ELR (cell line): ENCODE measurements at places on chromosomes 13 and 19.

- DNase-seq: no peak
These were observed 24.1 kb downstream of the RRAS start for GRCh38 chr19:49615861-49616260.

DNA sequence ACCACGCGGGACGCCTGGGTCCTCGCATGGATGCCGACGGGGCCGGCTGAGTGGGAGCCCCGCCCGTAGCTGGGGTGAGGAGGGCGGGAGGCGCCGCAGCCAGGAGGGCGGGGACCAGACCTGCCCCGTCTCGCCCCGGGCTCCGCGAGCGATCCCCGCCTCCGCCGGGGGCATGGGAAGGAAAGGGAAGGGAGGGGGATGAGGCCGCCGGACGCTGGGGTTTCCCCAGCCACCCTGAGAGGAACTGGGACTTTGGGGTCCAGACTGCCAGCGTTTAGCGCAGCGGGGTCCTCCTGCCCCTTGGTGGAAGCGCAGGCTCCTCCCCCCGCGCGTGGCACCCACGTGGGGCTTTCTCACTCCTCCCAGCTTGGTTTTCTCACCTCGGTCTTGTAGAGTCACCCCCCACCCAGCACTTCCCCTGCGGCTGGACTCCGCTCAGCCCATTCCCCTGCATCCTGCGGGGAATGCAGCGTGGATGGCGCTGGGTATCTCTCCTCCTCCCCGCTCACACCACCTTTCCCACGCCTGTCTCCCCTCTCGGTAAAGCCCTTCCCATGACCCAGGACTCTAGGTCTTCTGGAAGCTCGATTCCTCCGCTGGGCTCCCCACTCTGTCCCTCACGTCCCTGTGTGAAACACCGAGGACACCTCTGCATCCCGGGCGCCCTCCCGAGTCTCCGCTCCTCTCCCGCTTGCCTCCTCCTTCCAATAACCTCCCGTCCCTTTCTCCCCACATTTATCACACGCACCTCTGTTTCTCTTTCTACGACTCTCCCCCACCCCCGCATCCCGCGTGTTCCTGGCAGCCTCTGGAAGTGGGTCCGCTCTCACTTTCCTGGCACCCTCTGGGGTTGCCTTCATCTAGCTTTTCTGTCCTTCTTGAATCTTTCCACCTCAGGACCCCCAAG lies 2.1 kb downstream of the TGFB1 start:
- peak; percentile 67 for DNase-seq

DNA sequence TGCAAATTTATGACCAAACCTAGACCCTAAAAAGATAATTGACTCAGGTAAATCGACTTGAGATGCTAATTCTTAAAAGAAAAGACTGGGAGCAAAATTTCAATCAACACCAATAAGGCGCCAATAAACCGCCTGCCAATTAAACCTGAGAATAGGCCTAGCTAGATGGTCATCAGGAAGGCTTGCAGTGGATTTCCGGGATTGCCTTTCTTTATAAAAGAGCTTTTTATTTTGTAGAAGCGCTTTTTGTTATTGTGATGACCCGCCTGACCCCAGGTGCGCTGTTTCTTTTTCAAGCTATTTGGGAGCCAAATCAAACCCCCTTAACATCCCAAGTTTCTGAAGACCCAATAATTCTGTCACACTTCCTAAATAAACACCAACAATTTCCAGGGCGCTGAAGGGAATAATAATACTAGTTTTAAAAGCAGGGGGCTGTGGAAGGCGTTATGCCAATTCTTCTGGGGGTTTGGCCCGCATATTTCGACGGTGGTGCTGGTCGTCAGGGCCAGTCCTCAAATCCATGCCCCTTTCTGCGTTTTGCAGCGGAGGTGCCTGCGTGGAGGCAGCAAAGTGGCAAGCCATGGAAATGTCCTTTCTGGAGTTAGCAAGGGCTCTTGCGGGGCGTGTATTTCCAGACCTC lies 2.9 kb upstream of the ZIC5 start:
- DNase-seq: no peak

GRCh38 chr19:49820125-49820524 lies 2.0 kb downstream of the MED25 start:
- DNase-seq: no peak

DNA sequence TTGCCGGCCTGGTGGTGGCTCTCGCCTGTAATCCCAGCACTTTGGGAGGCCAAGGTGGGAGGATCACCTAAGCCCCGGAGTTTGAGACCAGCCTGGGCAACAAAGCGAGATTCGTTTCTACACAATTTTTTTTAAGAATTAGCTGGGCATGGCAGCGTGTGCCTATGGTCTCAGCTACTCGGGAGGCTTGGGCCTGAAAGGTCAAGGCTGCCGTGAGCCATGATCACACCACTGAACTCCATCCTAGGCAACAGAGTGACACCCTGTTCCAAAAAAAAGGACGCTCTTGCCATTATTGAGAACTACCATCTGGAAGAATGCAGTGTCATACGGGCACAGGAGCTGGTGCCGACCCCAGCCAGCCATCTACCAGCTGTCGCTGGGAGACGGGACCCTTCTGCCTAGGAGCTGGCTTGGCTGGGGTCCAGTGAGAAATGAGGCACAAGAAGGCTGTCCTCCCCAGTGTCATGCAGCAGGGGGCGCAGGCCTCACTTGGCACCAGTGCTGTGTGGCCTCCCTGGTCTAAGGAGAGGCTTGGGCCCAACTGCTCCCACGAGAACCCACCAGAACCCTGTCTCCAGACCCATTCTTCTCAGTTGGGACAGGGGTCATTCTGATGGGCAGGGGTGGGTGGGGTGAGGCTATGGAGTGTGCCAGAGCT lies 12.2 kb upstream of the RELB start:
- peak; percentile 81 for DNase-seq

- DNase-seq: no peak
These were observed 42.0 kb downstream of the KLF2 start for GRCh38 chr19:16366433-16367260.

DNA sequence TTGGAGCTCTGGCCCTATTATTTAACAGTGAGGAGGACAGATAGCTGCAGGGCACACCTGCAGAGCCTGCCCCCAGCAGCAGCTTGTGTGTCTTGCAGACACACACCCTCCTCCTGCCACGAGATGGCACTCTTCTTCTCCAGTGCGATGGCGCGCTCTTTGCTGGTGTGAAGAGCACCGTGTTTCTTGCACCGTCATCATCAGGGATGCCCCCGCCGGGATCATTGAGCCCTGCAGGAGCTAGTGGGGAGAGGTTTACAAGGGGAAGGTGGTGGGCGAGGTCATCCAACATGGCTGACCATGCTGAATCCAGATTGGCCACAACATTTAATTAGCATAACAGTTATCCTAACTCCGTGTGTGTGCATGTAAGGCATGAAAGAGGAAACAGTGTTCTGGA lies 105.6 kb downstream of the RAB20 start:
- peak; percentile 75 for DNase-seq

DNA sequence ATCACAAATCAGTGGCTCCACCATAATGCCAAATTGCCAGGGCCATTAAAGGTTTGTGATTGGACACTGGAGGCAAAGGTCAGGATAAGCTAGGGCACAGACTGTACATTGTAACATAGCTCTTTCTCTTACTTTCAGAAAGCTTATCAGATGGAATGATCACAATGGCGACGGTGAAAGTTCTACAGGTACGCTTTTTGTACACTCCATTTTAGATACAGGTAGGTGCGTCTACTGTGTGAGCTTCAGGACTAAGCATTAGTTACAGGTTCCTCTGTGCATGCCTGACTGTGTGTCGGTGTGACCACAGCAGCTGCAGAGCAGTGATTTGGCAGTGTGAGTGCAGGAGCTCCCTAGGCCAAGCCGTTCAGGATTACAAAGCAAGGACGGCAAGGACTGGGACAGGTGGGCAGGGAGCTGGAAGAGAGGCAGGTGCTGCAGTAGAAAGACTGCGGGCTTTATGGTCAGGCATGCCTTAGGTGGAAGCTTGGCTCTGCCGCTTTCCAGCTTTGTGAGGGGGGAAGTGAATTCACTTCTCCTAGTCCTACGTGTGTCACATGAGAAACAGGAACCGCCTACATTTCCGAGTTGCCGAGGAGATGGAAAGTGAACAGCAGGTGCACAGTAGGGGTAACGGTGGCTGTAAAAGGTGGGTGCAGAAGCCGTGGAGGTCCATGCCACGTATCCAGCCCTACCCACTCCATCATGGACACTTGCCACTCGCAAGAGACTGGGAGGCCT lies 49.6 kb downstream of the MRPL57 start:
- no peak for DNase-seq

GRCh38 chr19:12751635-12752034 lies at the start of gene BEST2:
BEST2 (plus strand) TSS chr19:12751791; CDS start chr19:12752593, 802 bp downstream.
- DNase-seq: no peak

- no peak for DNase-seq
These were observed 25.6 kb downstream of the TMEM255B start for GRCh38 chr13:113784645-113785024.

DNA sequence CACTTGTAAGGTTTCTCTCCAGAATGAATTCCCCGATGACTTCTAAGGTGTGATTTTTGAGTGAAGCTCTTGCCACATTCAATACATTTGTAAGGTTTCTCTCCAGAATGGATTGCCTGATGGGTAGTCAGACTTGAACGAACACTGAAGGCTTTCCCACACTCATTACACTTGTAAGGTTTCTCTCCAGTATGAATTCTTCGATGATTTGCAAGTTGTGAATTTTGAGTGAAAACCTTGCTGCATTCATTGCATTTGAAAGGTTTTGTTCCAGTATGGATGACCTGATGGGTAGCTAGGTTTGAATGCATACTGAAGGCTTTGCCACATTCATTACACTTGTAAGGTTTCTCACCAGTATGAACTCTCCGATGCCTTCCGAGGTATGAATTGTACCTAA lies 24.3 kb downstream of the ERVV-2 start:
- DNase-seq: no peak

- DNase-seq: peak; percentile 81
These were observed 11.6 kb upstream of the NFIX start for GRCh38 chr19:12983542-12984142.

DNA sequence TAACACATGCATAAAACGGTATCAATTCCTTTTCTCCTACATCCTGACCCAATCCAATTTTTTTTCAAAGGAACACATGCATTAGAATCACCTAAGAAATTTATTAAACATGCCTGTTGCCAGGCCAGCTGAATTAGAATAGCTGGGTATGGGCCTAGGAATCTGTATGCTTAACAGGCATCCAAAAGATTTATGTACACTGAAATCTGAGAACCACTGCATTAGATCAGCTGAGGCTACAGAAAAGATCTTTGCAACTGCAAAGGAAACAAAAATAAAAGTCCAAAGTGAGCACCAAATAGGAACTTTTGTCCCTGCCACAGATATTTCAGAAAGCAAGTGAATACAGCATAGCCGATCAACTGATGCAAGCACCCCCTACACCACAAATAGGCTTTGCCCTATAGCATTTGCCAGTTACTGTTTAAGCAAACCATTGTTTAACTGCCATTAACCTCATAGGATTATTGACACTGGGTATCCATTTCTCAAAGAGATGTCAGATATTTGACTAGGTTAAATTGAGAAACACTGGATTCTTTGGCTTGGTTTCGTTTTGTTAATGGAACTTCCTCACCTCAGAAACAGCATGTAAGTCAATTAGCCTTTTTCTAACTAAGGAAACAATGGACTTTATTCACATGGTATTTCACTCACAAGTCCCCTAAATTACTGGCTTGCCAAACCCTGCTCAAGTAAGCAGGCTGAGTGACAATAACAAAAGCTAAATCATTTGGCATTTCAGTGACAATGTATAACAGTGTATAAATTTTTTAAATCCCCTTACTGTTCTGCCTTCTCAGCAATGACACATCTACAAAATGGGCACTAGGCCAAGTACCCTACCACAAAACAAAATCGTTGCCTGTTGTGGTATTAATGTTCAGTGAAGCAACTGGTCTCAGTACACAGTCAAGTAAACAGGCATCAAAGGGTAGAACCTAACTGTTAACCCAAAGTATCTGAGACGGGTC lies 67.8 kb downstream of the SUCLA2 start:
- DNase-seq: peak; percentile 19

DNA sequence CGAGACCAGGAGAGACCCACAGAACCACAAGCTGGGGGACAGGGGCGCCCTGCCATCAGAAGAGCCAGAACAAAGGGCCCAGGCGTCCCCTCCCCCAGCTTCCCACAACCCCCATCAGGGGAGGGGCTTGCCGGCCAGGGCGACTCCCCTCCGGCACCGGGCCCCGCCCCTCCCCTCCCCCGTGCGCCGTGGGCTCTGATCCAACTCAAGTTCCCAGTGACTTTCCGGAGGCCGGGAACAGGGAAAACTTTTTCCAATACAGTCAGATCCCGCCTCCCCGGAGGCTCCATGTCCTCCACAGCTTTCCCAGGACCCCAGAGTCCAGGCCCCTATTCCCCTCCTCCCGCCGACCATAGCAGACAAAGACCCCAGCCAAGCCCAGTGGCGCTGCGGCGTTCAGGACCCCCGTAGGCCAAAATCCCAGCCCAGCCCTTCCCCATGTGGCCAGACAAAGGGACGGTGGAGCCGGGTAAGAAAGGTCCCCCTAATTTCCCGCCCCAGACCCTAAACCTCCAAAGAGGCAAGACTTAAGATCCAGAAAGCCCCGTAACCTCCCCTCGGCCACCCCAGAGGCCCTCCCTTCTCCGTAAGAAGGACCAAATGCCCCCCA lies 673 bp downstream of the TEAD2 start:
- DNase-seq: peak; percentile 63

DNA sequence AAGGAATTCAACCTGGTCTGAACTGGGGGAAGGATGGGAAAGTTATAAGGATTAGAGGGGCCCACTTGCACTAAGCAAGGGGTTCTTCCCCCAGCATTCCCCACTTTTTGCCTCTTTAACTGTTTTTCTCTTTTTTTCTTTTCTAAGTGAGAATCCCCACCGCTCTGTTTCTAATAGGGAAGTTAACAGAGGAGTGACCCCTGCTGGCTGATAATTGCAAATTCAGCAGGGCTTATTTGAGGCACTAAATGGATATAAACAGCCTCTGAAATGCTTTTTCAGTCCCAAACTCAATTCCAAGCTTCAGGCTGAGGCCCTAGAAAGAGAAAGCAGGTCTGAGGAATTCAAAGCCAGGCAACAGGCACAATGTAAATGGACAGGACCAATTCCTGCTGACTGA lies 38.2 kb upstream of the CEACAM21 start:
- DNase-seq: peak; percentile 39

DNA sequence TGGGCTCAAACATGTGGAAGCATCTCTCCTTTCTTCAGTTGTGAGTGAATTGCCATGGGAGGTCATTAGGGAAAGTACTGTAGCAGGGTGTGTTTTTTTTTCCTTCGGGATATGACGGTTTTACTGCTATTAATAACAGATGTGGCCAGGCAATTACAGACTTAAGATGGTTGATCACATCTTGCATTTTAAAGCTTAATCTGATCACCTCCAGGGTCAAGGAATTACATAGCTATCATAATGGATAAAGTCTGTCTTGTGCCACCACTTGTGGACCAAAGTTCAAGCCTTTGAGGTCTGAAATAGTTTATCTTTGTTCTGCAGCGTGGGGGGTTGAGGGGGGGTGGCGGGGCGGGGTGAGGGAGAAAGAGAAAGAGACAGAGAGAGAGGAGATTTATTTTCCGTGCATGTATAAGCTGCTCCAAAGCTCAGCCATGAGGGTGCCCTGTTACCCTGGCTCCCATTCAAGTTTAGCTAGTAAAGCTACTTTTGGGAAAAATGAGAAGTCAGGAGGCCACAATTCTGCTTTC lies 5.5 kb upstream of the SERP2 start:
- no peak for DNase-seq
